ENCODE measurements at places on chromosomes 5 and 9.
A peak's percentile ranks its signal among the peaks of the same experiment; 100 is the strongest.

GRCh38 chr5:103117471-103117991 lies 2.4 kb downstream of the GIN1 start:
- DNase-seq = no peak

GRCh38 chr5:117041926-117042595 lies 467.4 kb upstream of the SEMA6A start:
- DNase-seq = no peak

DNA sequence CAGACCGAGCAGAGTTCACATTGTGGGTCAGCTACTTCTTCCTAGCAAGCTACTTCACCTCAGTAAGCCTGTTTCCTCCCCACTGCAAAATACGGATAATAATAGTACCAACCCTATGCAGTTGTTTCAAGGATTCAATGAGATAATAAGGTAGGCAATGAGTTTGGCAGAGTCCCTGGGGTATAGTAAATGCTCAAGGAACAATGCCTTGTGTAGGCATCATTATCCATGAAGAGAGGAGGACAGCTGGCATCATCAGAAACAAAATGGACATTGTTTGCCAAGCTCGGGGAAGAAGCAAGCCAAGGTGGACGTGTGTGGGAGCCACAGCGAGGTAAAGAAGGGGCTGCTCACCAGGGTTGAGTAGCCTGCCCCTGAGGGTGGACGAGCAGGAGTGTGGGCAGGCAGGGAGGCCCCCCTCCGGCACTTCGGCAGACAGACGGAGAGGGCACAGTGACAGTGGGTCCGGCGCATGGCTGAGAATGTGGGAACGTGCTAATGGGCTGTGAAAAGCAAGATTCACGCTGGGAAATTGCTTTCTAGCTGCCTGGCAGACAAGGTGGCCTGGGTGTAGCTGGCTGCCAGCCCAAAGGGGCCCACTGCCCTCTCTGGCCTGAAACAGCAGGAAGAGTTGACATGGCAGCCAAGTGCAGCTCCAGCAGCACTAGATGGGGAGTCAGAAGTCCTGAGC lies 10.1 kb downstream of the CAMK2A start:
- no peak for DNase-seq

DNA sequence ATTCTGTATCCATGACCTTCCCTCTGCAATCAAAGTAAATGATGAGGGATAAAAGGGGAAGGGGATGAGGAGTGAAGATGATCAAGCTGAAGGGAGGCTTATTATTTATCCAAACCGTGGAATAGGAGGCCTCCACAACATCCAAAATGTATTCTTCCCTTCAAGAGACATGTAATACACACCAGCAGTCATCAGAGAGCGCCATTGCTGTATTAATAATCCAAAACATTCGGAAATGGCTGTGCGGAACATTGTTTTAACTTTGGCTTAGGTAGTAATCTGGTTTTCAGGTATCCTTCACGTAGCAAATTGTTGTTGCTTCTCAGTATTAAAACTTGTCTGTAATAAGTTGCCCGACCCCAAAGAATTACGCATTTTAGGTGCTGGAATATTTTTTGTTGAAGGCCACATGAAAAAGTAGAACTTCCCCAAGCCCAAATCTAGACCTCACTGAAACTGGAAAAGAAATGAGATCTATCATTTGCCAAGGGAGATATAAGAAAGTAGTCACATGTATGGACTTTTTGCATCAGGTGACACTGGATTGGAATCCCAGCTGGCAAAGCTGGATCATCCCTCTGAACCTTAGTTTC lies 2.6 kb upstream of the BOD1 start:
- DNase-seq = peak; percentile 73

- no peak for DNase-seq
Observed at GRCh38 chr5:173744551-173744950, 128.1 kb upstream of the BOD1 start.

DNA sequence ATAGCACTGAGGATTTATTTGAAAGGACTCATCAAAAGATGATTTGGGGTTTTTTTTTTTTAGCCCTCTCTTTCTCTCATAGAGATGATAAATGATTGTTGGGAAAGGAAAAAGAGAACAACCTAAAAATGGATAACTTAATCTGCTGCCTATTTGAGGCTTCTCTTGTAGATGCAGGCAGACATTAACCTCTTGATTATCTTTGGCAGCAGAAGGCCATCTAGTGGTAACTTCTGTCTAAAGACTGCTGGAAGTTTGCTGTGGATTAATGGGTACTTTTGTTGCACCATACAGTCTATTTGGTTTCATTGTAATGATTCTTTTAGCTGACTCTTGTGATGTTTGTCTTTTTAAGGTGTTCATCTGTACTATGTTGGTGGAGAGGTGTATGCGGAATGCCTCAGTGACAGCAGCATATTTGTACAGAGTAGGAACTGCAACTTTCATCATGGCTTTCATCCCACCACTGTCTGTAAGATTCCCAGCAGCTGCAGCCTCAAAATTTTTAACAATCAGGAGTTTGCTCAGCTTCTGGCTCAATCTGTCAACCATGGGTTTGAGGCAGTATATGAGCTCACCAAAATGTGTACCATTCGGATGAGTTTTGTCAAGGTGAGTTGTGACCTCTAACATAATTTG lies 18.8 kb downstream of the SMIM32 start:
- peak; percentile 64 for DNase-seq

GRCh38 chr9:135601988-135602387 lies 37.4 kb downstream of the GLT6D1 start:
- DNase-seq = no peak

DNA sequence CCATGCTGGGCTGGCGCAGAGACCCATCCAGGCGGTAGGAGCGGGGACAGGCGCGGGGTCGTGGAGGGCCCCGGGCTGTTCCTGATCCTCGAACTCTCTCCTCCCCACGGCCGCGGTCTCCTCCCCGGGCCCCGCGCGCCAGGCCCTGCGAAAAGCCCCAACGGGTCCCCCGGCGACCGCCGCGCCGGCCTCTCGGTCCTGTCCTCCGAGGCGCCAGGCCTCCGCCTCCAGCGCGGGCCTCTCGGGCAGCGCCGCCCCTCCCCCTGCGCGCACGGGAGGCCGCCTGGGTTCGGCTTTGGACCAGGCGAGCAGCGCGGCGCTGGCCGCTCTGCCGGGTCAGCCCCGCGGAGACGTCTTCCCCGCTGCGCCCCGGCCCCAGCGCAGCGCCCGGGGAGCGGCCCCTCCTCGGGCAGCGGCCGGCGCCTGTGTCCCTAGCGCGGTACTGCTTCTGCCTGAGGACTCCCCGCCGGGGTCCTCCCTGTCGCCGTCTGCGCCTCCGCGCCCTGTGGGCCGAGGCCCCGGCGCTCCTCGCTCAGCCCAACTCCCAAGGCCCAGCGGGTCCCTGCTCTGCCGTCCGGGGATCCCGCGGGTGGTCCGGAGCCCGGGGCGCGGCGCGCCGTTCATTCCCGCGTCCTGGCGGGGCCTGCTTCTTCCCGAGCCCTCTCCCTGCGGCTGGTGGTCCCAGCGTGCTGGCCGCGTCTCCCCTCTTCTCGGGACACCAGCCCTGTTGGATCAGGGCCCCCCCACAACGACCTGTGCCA lies 13.4 kb downstream of the COL23A1 start:
- no peak for DNase-seq

DNA sequence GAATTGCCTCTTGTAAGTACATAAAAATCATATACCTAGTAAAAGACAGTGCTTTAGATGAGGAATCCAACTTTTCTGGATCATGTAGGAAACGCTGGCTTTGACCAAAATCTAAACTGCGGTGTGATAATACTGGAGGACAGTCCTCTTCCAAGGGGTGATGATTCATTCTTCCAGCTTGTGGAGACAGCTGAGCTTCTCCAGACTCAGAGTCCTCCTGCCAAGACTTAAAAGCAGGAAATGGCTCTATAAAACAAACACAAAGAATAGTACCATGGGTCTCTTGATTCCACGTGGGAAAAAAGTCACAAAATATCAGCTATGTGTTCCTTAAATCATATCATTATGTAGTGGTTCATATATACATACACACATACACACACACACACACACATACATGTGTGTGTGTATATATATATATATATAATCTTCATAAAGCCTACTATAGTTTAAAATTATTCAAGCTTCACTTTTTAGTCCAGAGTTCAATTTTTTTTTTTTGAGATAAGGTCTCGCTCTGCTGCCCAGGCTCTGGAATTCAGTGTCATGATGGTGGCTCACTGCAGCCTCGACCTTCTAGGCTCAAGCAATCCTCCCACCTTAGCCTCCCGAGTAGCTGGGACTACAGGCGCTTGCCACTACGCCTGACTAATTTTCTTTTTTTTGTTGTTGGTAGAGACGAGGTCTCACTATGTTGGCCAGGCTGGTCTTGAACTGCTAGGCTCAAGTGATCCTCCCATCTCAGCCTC lies 65.0 kb downstream of the PKD2L2 start:
- DNase-seq = peak; percentile 90

GRCh38 chr5:42929871-42930270 lies 110.2 kb downstream of the ANXA2R start:
- DNase-seq = peak; percentile 54

- DNase-seq = no peak
Observed at GRCh38 chr5:95609711-95610110, 10.2 kb upstream of the GPR150 start.

GRCh38 chr9:34035656-34036055 lies 13.0 kb downstream of the UBAP2 start:
- no peak for DNase-seq

DNA sequence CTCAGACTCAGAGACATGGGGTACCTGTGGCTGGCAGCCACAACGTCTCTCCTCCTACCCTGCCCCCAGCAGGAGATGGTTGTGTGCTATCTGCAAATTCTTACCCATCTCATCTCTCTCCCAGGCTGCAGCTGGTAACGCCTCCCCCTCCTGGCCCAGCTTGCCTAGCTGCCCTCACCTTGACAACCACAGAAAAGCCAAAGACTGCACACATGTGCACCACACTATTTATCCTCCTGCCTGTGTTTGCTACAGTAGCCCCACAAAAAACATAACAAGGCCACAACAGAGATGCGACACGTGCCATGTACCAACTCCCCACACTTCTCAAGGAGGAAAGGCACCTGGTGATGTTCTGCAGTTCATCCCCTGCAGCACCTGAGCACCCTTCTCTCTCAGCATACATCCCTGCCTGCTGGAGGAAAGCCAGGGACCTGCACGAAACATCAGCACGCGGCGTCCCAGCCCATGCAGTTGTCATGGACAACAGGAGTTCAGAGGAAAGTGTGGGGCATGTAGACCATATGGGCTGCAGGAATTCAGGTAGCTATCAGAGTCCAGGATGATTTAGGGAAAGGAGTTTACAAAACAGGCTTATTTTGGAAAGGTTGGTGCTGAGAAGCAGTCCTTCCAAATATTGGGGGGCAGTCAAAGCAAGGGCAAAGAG lies 168.7 kb downstream of the C5orf15 start:
- DNase-seq = no peak

- no peak for DNase-seq
Observed at GRCh38 chr9:2298217-2298616, 283.1 kb downstream of the SMARCA2 start.

DNA sequence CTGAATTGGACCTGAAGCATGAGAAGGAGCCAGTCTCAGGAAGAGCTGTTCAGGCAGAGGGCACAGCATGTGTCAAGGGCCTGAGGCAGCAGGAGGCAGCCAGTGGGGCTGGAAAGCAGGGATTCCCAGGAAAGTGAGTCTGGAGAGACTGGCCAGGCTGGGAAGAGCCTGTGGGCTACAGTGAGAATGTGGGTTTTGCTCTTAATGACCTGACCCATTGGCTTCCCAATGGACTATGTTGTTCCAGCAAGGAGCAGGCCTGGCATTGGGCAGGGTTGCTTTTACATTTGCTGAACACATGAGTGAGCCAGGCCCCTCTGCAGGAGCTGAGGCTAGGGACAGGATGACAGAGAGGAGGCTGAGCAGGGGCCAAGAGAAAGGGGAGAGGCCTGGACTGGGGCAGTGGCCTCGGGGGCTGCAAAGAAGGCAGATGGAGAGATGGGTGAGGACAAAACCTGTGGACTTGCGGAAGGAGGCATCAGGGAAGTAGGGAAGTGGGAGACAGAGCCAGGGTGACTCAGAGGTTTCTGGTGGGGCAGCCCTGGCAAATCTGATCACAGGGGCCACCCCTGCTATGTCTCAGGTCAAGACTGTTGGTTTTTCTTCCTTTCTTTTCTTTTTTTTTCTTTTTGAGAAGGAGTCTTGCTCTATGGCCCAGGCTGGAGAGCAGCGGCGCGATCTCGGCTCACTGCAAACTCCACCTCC lies 65.9 kb upstream of the NEK6 start:
- DNase-seq = no peak

DNA sequence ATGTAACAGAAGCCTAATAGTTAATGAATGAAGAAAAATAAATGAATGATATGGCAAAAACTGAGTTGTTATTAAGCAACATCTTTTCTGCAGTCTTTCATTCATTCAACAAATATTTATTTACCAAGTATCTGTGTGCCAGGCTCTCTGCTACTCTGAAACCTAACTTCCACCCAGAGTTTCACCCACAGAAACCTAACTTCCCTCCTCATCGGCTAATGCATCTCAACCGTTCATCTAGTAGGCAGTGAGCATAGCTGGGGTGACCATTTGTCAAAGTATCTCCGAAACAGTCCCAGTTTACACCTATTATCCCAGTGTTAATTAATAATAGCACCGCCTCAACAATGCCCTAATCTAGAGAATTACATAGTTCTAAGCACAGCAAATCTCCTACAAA lies 1.5 kb downstream of the TTC39B start:
- no peak for DNase-seq

GRCh38 chr5:57324181-57324580 lies 150.3 kb downstream of the GPBP1 start:
- no peak for DNase-seq

DNA sequence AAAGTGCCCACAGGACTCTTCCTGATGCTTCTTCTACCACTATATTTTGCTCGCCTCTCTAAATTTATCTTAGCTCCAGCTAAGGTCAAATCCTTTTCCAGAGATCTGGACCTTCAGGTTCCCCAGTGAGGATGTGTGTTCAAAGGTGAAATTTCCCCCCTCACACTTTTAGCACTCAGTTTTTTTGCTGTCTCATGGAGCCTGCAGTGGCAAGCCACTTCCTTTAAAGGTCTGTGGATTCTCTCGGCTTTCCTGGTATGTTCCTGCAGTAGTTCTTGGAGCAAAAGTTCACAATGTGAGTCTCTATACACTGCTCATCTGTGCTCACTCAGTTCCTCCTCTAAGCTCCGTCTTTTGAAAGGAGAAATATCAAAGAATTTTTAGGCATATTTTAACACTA lies 181.4 kb downstream of the LURAP1L start:
- DNase-seq = no peak

Measured in ELR (cell line).